LoVo (cell line): ENCODE measurements at places on chromosomes 16 and 17.

- DNase-seq: no peak
These were observed 30.7 kb downstream of the NPTX1 start for GRCh38 chr17:80445726-80446110.

DNA sequence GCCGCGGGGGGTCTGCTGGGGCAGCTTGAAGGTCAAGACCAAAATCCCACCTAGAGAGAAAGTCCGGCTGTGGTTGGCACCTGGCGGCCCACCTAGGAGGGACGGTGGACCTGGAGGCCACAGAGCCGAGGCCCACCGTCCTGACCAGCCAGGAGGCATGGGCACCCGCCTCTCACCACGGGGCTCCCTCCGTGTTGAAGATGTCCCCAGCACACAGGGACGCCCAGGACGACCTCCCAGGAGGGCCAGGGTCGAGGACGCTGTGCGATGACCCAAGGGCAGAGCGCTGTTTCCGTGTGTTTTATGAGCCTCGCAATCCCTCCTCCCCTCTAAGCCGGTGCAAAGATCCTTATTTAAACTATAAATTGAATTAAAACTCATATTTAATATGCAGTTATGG, 131.2 kb downstream of the C16orf95 start:
- DNase-seq: no peak

DNA sequence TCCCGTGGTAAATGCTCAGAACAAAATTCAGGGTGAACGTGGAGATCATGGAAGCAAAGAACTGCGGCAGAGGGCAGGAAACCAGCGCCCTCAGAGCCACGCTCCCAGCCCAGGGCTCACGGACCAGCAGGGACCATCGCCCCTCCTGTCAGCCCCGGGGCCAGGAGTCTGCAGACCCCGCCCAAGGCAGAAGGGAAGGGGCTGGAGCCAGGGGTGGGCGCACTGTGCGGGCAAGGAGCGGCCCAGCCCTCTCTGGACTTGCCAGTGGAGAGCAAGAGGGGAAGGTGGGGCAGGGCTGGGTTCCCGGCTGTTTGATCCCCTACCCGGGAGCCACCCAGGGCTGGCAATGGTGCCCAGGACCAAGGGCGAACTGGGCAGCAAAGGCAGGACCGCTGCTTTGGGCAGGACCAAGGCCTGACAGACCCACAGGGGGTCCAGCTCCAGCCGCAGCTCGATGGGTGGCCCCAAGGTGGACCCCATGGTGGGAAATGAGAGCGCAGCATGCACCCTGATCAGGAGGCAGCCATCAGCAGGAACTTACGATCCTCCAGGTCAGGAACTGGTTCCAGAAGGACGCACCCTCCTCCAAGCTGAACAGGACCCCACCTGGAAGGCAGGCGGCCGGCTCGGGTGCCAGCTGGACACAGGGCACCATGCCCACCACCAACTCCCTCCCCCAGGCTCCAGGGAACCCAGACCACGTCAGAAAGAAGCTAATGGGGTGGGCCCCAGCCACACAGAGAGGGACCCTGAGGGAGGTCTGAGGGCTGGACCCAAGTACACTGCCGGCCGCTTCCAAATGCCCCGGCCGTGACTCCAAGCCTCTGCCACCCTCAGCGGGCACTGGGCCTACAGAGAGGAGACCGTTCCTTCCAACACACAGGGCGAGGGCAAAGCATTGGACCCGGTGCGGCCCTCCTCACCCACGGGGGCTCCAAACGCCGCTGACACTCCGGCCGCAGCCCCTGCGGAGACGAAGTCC, 11.1 kb upstream of the CCDC154 start:
- DNase-seq: no peak

DNA sequence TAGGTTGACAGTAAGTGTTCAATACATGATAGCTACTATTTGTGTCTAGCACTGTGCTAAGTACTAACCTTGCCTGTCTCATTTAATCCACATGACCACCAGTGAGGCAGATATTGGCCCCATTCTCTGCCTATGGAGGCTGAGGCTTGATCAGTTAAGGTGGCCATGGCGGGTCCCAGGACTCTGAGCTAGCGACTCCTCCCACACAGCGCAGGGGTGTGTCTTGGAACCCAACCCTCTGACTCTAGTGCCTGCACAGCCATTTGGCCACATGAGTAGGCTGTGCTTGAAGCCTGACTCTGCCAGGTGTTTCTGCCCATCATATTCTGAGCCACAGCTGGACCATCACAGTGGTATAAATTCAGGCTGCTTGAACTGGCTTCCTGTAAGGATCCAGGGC, 6.4 kb downstream of the NHERF1 start:
- DNase-seq: no peak

- no peak for DNase-seq
These were observed 4.4 kb downstream of the GJD3 start for GRCh38 chr17:40360091-40360490.

DNA sequence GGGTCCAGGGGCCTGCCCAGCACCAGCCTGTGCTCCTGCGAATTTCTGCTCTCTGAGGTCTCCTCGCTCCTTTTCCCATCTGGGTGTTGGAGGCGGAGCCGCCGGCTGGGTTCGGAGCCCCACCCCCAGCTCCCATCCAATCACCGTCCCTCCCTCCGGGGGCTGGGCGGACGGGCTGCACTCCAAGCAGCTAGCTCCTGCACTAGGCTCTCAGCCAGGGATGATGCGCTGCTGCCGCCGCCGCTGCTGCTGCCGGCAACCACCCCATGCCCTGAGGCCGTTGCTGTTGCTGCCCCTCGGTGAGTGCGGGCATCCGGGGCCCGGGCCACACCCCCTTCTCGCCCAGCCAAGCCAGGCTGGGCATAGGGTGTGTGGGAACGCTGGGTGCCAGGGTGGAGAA, at the start of gene NRN1L:
Gene NRN1L, plus strand, starts transcription at position 202 of the 400 bp plus-strand sequence. Its CDS starts 19 bp downstream, at position 221.
- no peak for DNase-seq

DNA sequence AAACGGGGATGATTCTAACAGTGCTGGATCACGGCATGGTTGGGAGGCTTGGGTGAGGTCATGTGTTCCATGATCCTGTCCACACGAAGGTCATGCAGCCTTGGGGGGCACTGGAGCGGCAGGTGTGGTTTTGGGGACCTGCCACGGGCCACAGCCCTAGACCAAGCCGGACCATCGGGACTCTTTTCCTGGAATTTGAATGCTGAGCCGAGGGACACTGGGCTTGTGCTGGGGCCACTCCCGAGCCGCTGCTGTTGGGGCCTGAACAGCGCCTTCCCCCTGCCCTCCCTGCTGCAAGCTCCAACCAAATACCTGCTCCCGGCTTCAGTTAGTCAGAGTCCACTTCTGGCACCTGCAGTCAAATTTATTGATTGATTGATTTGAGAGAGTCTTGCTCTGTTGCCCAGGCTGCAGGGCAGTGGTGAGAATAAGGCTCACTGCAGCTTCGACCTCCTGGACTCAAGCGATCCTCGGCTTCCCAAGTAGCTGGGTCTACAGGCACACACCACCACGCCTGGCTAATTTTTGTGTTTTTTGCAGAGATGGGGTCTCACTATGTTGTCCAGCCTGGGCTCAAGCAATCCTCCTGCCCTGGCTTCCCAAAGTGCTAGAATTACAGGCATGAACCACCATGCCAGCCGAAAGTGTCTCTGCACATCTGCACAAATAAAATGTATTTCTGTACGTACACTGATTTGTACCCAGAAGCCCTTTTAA, 37.2 kb upstream of the SLC38A10 start:
- no peak for DNase-seq

DNA sequence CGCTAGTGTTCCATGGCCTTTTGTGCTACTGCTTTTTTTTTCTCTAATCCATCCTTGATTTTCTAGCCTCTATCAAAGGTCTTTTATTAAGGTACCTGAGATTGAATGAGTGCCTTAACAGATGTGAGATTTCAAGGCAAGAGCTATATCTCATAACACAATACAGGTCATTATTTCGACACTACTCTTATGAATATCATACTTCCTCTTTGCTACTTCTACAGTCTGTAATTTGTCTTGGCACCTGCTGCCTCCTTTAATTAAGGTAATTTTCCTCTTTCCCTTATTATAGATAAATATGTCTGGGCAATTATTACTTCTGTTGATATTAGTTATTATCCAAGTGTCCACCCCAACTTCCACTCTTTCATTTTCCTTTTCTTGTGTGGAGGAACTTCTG, 5.3 kb downstream of the KRT28 start:
- DNase-seq: no peak

DNA sequence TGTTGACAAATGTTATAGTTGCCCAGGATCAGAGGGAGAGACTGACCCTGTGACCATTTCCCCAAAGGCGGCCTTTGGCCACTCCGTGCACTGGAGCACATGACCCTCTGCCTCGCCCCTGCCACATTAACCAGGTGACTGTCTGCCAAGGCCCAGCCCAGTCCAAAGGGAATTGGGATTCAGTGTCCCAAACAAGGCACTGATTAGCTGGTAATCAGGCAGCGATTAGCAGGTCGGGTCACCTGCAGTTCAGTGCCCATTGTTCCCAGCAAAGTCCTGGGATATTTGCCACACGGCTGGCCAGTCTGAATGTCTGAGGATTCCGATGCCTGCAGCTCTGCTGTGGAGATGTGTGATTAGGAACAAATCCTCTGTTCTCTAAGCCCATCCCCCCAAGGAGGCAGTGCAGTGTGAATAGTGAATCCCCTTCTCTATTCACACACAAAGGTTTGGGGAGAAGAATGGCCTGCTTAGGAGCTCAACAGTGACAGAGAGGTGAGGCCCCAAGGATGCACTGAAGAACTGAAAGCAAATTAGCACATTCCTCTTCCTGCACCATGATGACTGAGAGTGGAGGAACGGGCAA, 123.1 kb upstream of the MAF start:
- DNase-seq: no peak

GRCh38 chr17:64129515-64129764, 504 bp downstream of the ERN1 start:
- no peak for DNase-seq

- DNase-seq: no peak
These were observed 763 bp downstream of the ZKSCAN2 start for GRCh38 chr16:25256695-25257469.

GRCh38 chr16:73047536-73048291, at the start of gene ZFHX3:
TSS of gene ZFHX3 (minus strand) at chr16:73048128. CDS start at chr16:72960145, 87,983 bp downstream.
- DNase-seq: peak; percentile 58

GRCh38 chr17:8426094-8426720, 9.5 kb upstream of the NDEL1 start:
- DNase-seq: no peak

GRCh38 chr17:5419959-5420653, at the start of gene RPAIN:
TSS of gene RPAIN (plus strand) at chr17:5420182. CDS start at chr17:5420211, 29 bp downstream.
- DNase-seq: peak; percentile 86

GRCh38 chr17:17729620-17730249, 48.5 kb downstream of the RAI1 start:
- DNase-seq: no peak

DNA sequence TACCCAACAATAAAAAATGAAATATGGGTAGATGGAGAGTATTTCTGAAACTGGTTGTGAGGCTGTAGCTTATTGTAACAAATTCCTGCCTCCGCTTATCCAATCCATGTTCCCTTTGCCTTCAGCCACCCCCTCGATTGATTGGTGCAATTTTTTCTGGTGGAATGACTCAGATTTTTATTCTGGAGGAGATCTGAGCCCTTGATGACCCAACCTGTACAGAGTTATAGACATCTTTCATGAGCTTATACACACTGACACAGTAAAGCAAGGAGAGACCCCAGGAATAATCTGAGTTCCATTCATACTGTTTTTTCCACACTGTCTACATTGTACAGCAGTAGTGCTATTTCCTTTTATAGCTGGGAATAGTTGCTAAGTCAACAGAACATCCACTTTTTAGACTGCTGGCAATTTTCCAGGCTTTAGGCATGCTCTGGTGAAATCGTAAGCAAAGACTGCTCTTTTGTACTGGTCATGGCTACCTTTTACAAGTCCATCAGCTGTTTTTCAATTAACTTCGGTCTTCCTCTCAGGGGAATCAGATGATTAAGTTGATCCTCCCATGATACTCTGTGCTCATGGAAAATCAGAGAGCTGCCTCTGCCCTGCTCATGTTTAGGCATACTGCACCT, 30.1 kb downstream of the CCL4 start:
- DNase-seq: no peak

GRCh38 chr17:27628376-27628775, 2.6 kb upstream of the LGALS9 start:
- DNase-seq: no peak

GRCh38 chr17:57257895-57258851, 1.9 kb downstream of the MSI2 start:
- no peak for DNase-seq
